Activated T-cell treated with anti-CD3 and anti-CD28 coated beads for 24 hours (primary cell): ENCODE measurements at places on chromosomes 16 and 17.
A peak's percentile ranks its signal among the peaks of the same experiment; 100 is the strongest.

DNA sequence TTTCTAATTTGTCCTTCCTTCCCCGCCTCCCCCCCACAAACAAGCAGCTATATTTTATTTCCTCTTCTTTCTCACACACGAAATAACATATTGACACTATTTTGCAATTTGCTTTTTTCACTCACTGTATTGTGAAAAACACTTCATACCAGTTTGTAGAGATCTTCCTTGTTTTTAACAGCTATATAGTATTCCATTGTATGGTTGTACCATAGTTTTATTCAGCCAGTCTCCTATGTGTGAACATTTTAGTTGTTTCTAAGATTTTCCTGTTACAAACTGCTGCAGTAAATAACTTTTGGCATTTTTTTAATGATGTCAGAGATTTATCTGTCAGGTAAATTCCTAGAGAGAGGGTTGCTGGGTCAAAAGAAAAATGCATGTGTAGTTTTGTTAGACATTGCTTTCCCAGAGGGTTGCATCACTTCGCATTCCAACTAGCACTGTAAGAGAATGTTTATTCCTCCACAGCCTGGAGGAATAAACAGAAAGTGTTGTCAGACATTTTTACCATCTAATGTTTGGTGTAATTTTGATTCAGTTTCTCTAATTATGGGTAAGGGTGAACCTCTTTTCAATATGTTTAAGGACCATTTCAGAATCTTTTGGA is 101.2 kb downstream of the MRTFB start:
- no peak for DNase-seq

- DNase-seq = no peak
Measured at GRCh38 chr17:80191865-80192661, 22.2 kb downstream of the CARD14 start.

DNA sequence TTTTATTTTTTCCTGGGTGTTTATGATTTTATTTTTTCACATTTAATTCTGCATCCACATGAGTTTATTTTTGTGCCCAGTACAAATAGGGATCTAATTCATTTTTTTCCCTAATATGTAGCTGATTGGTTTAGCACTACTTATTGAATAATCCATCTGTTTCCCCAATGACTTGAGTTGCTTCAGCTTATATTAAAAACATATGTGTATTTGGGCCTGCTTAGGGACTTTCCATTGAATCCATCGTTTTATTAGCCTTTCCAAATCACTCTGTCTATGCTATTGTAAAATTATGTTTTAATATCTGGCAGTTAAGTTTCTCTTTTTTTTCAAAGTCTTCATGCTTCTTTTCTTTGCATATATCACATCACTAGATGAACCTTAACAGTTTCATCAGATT is 42.2 kb downstream of the WWP2 start:
- DNase-seq = no peak

DNA sequence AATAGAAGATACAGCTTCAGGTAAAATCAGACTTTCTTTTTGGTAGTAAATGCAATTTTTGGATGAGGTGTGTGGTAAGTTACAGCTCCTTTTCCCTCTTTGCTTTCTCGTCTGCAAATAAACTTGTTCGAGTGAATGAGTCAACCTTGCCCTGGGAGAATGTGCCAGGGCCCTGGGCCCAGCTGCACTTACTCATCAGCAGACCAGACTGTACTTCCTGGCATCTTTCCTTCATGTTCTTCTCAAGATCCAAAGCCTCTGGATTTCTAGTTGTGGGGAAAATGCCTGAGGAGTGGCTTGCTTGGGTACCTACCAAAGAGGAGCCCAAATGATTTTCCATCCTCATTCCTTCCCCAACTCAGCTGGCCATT is 5.4 kb upstream of the G6PC1 start:
- DNase-seq = no peak

DNA sequence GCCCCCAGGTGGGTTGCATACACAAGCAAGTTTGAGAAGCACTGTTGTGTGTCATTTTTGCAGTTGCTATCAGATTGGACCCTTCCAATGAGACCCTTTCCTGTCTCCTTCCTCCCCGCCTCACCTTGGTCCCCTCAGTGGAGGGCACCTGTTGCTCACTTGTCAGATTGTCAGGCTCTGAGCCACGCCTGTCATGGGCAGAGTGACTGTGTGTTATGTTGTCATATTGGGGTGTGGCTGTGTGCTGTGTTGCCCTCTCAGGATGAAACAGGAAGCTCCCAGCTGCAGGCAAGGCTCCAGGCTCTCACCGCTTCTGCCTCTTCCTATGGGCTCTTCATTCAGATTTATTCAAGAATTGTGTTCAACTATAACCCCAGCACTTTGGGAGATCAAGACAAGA is 302.9 kb downstream of the CPPED1 start:
- no peak for DNase-seq

DNA sequence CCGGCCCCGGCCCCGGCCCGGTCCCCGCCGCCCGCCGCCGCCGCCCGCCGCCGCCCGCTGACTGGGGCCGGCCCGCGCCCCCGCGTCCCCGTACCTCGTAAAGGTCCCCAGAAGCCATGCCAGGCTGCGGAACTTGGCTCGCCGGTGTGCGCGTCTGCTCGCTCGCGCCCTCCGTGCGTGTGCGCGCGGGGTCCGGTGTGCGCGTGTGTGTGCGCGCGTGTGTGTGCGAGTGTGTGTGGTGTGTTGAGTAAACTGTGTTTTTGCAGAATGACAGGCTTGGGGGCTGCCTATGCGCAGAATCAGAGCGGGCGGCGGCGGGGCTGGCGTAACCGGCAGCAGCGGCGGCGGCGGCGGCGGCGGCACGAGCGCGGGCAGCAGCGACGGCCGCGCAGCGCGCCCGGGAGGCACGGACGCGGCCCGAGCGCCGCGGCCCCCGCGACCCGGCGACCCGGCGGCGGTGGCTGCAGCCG is 307 bp downstream of the CDYL2 start:
- DNase-seq = peak; percentile 48
